Fibroblast of villous mesenchyme (primary cell): ENCODE measurements at places on chromosomes 1 and 21. TPM values are rescaled to one million over a fixed set of nuclear protein-coding genes. Genes with fewer than 3 reads are reported as not detected.

The KCNQ4 gene
- under 0.01 TPM in 2 replicates for total RNA-seq

The PBX1 gene
- 62.8 and 67.4 TPM in 2 replicates for total RNA-seq

The CRB1 gene
- total RNA-seq = under 0.01 TPM in 2 replicates

The PGBD5 gene
- not detected in 2 replicates for total RNA-seq

The LENEP gene
- 0.32 and 0.43 TPM in 2 replicates for total RNA-seq

The FOXD3 gene
- total RNA-seq = not detected in 2 replicates

The ZFYVE9 gene
- total RNA-seq = 23.8 and 41.9 TPM in 2 replicates

The OR2T3 gene
- not detected in 2 replicates for total RNA-seq

The RBM8A gene
- 58.0 and 76.9 TPM in 2 replicates for total RNA-seq

The HENMT1 gene
- total RNA-seq = 5.2 and 6.0 TPM in 2 replicates

The CYP4A22 gene
- total RNA-seq = not detected in 2 replicates

The CYP4X1 gene
- not detected in 2 replicates for total RNA-seq

The NPHS2 gene
- total RNA-seq = not detected in 2 replicates

The CADM3 gene
- total RNA-seq = not detected in 2 replicates

The RNF186 gene
- total RNA-seq = not detected in 2 replicates

The ZNF683 gene
- not detected in 2 replicates for total RNA-seq

The ANGPTL3 gene
- total RNA-seq = under 0.01 TPM in 1 of 2 replicates, not detected in the other

The TMEM269 gene
- under 0.01 TPM in 2 replicates for total RNA-seq

The HPDL gene
- 1.3 and 1.6 TPM in 2 replicates for total RNA-seq

The LSS gene
- 139 and 182 TPM in 2 replicates for total RNA-seq

The NCAM2 gene
- 5.2 and 7.1 TPM in 2 replicates for total RNA-seq

The ACADM gene
- total RNA-seq = 27.1 and 31.5 TPM in 2 replicates

The ZBTB8B gene
- total RNA-seq = not detected in 2 replicates

The PRAMEF18 gene
- not detected in 2 replicates for total RNA-seq

The SPTA1 gene
- total RNA-seq = not detected in 2 replicates

The RHEX gene
- total RNA-seq = not detected in 2 replicates

The PLA2G2C gene
- not detected in 2 replicates for total RNA-seq

The C1orf87 gene
- total RNA-seq = not detected in 2 replicates

The ST6GALNAC5 gene
- total RNA-seq = 114 and 155 TPM in 2 replicates

The CR2 gene
- not detected in 2 replicates for total RNA-seq

The CITED4 gene
- 1.7 and 5.2 TPM in 2 replicates for total RNA-seq

The ERI3 gene
- total RNA-seq = 47.9 and 50.9 TPM in 2 replicates

The FCRL4 gene
- not detected in 2 replicates for total RNA-seq

The OR2L2 gene
- under 0.01 TPM in 1 of 2 replicates, not detected in the other for total RNA-seq

The HSPB7 gene
- 1.7 and 3.5 TPM in 2 replicates for total RNA-seq

The CD1E gene
- total RNA-seq = not detected in 2 replicates

The KIF14 gene
- 6.4 and 14.2 TPM in 2 replicates for total RNA-seq

The MYOG gene
- not detected in 2 replicates for total RNA-seq

The DCST1 gene
- total RNA-seq = not detected in 2 replicates

The NMNAT2 gene
- 1.3 and 3.9 TPM in 2 replicates for total RNA-seq

The RWDD3 gene
- 10.0 and 13.8 TPM in 2 replicates for total RNA-seq

The FCRL6 gene
- total RNA-seq = not detected in 2 replicates

The SYPL2 gene
- 4.5 and 10.8 TPM in 2 replicates for total RNA-seq

The SLC44A5 gene
- total RNA-seq = under 0.01 TPM in 2 replicates

The PEAR1 gene
- total RNA-seq = 11.3 and 12.1 TPM in 2 replicates
